ENCODE measurements at places on chromosomes 1 and 21.

DNA sequence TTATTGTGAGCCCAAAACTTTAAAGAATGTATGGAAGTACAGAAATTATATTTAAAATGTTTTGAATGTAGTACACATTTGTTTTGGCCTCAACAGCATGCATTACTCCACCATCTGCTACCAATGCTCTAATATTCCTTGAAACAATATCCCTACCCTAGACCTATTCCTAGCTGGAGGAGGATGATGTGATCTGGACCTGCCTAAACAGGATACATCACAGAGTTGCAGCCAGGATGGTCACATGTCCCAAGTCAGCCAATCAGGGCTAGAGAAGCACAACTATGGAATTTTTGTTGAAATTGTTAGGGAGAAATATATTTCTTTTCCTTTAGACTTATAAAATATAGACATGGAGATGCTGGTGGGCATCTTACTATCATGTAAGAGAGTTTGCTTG lies 623.3 kb upstream of the NR5A2 start:
- DNase-seq, result no peak

DNA sequence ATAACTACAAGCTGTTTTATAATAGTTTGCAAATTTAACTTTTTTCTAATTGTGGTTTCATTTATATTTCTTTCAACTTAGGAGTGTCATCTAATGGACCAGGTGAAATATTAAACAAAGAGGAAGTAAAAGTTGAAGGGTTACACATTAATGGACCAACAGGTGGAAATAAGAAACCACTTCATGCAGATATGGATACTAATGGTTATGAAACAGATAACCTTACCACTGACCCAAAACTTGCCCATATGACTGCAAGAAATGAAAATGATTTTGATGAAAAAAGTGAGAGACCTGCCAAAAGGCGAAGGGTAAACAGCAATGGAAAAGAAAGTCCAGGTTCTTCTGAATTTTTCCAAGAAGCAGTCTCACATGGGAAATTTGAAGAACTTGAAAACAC lies 59.7 kb downstream of the MIER1 start:
- no peak for DNase-seq

GRCh38 chr21:44428281-44428960 lies 26.9 kb upstream of the LRRC3 start:
- DNase-seq, result no peak

DNA sequence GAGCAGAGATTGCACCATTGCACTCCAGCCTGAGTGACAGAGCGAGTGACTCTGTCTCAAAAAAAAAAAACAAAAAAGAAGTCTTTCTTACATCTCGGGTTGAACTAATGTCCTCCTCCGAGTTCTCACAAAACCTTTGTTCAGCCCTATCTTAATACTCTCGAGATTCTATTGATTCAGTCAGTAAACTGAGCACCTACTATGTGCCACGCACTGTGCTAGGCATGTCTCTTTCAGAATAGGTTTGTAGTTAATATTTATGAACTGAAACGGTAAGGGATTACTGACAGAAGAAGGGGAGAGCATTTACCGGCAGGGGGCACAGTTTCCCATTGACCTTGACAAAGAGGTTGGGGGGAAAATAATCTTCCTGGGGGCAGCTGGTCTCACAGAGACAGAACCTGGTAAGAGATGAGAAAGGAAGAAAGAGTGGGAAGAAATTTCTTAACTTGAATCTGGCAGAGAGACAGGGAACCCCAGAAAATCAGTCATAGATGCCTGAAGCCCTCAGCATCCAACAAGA lies 3.4 kb downstream of the PIAS3 start:
- no peak for DNase-seq

DNA sequence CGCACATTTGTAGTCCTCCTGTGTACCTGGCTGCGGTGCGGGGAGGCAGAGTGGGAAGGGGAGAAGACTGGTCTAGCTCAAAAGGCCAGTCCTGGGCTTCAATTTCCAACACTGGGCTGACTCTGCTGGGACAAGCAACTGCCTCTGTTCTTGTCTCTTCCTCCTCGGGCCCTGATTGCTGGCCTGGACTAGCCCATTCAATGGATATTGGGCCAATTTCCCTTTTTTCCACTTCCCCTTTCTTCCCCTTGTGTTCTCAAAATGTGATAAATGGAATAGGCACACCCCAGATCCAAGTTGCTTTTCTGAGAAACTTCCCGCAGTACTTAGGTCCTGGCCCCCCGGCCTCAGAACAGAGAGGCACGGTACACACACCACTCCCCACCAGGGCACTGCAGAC lies 48.2 kb downstream of the SPSB1 start:
- no peak for DNase-seq

- DNase-seq, result no peak
Measured at GRCh38 chr1:47951026-47951425, 46.2 kb downstream of the TRABD2B start.

DNA sequence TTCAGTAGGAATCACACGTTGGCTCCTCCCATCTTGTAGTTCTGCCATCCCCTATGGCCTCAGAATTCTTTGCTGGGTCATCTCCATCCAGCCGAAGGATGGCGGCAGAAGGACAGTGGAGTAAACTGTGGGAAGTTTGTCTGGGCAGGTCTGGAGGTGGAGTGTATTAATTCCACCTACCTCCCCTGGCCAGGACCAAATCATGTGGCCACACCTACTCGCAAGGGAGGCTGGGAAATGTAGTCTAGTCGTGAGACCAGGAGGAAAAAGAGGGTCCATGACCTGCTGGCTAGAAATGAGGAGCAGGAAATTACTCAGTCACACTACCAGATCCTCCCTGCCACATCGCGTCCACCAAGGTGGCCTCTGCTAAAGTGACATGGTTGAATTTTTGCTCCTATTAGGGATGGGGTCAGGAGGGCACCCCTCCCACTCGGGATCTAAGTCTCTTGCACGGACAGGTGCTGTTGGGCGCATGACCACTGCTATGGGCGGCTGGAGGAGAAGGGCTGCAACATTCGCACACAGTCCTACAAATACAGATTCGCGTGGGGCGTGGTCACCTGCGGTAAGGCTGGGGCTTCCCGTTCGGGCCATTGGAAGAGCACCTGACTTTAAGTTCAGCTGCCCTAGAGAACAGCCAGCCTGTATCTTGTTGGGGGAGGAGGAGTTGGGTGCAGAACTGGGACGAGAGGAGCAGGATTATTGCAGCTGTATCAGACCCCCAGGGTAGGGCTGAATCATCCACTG lies 19.5 kb downstream of the PLA2G5 start:
- DNase-seq, result no peak

DNA sequence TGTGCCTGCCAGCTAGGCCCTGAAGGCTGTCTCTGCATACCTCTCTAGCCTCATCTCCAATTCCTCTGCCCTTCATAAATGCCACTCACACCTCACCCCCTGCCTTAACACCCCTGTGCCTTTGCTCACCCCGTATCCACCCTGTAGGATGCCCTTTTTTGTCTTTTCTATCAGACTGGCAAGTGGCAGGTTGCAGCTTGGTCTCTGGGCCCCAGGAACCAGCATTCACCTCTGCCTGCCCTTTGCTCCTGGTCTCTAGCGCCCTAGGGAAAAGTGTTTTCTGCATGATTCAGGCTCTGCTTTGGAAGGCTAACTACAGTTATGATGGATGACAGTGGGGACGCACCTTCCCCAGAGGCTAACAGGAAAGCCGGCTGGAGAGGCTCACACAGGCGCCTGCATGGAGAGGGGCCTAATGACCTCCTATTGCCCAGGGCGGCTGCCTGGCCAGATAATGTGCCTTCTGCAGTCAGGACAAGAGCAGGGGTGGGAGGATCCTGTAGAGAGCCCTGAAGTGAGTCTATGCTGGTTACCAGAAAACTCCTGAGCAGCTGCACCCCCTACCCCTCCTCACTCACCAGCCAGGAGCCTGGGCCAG lies 11.2 kb downstream of the KANK4 start:
- DNase-seq, result no peak

DNA sequence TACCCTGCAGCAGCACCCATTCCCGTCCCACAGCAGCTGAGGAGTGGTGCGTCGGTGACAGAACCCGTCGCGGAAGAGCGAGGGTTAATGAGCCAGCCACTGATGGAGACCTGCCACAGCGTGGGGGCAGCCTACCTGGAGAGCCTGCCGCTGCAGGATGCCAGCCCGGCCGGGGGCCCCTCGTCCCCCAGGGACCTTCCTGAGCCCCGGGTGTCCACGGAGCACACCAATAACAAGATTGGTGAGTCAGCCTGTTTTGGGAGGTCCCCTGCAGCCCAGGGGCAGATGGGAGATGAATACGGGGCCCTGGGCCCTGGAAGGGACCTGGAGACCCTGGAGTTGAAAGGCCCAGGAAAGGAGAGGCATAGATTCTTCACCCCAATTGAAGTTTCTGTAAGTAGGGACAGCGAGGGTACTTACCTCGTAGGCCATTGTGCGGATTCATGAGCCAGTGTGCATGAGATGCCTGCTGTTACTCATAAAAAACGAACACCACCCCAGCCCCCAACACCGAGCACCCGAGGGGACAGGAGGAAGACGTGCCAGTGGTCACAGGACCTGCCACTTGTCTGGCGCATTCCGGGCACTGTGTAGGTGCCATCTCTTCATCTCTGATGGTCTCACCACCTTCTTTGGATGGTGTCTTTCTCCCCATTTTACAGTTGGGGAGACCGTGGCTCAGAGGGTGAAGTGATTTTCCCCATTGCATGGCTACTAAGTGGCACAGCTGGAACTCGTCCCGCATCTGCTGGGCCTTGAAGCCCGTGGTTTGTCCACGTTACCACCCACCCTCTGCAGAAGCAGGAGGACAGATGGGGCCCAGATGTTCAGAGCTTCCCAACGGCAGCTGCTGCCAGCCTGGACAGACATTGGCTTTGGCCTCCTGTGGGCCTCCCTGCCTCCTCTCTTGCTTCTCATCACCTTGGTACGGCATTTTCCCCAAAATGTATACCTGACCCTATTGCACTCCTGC lies 28.3 kb upstream of the TNFRSF1B start:
- no peak for DNase-seq

- no peak for DNase-seq
Measured at GRCh38 chr21:37647781-37648180, 268.5 kb downstream of the KCNJ6 start.

GRCh38 chr1:60088620-60089155 lies 15.1 kb upstream of the C1orf87 start:
- DNase-seq, result no peak

DNA sequence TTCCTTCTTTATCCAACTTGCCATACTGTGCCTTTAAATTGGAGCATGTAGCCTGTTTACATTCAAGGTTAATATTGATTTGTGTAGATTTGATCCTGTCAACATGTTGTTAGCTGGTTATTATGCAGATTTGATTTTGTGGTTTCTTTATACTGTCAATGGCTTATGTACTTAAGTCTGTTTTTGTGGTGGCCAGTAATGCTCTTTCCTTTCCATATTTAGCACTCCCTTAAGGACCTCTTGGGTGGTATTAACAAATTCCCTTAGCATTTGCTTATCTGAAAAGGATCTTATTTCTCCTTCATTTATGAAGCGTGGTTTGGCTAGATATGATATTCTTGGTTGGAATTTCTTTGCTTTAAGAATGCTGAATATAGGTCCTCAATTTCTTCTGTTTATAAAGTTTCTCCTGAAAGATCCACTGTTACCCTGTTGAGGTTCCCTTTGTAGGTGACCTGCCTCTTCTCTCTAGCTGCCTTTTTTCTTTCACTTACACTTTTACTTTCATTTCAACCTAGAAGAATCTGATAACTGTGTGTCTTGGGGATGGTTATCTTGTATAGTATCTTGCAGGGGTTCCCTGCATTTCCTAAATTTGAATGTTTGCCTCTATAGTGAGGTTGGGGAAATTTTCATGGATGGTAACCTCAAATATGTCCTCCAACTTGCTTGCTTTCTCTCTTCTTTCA lies 86.9 kb upstream of the NEGR1 start:
- DNase-seq, result no peak

DNA sequence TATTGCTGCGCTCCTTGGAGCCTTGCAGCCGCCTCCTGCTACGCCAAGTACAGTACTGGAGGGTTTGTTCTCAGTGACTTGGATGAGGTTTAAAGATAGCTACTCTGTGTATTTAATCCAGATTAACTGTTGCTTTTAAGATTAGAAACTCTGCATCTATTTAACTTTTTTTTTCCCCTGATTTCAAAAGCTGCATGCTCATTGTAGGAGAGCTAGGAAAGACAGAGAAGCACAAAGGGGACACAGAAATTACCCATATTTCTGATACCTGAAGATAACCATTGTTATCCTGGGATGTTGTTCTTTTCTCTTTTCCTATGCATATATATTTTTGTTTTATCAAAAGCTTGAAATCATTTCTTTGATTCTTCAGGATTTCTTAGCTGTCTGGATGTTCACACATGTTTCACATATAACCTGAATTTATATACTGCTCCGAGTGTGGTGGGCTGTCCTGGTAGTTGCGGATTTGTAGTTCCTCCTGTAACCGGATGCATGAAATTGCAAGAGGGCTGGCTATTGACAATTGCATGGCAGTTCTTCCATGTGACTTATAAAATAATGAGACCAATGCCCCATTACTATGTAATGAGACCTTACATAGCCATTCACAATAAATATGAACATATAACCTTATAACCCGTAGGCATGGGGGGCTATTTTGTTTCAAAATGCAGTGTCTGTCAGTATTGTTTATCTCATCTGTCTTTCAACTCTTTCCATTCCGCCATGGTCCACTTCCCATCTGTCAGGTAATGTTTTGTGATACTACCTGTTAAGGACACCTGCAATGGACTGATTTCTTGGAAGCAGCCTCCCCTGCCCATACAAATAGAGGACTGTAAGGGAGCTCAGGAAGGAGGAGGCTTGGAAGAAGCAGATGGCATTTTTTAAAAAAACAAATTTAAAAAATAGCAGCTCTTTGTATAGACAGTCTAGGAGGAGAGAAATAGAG lies 1.4 kb downstream of the RAVER2 start:
- peak; percentile 22 for DNase-seq

- no peak for DNase-seq
Measured at GRCh38 chr1:83060651-83061390, 938.1 kb downstream of the TTLL7 start.

GRCh38 chr1:101108111-101108500 lies 82.5 kb upstream of the DPH5 start:
- DNase-seq, result no peak

DNA sequence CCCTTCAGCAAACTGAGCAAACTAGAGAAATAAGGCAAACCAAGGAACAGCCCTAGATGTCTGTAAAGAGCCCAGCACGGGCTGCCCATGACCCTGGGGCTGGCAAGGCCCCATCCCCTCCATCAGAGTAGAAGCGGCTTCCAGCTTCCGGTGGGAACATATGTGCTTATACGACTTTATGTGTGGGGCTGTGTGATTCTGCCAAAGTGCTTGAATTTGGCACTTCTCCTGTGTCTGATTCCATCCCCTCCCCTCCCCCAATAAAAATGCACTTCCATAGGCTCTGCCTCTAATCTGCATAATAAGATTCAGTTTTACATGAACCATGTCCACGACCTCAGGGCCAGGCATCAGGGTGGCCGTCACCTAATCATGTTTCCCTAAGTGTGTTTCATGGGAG lies 236.6 kb downstream of the DSCAM start:
- DNase-seq, result no peak

- DNase-seq, result no peak
Measured at GRCh38 chr1:154408174-154408777, 3.1 kb downstream of the IL6R start.

Data from left cardiac atrium (tissue), 4 donors.